ENCODE measurements at places on chromosomes 4 and X. TPM values are rescaled to one million over a fixed set of nuclear protein-coding genes. Genes with fewer than 3 reads are reported as not detected.
A peak's percentile ranks its signal among the peaks of the same experiment; 100 is the strongest.

GRCh38 chrX:104318330-104319009 lies 63.7 kb upstream of the ESX1 start:
- DNase-seq, result no peak

DNA sequence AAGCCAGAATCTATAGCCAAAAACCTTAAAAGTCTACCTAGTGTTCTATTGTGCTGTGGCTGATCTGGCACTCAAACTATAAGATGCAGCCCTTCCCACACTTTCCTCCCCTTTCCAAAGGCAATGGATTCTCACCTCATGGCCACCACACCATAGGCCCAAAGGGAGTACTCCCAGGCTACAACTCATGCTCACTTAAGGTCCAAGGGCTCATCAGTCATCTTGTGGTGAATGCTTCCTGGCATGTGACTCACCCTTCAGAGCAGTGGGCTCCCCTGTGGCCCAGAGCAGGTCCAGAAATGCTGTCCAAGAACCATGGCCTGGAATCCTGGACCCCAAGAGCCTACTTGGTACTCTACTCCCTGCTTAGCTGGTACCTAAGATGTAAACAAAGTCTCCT lies 181.0 kb downstream of the CHRDL1 start:
- DNase-seq, result no peak

Gene TRO
- total RNA-seq, result 3.5 TPM

GRCh38 chrX:29617725-29618124 lies 597.6 kb upstream of the MAGEB2 start:
- DNase-seq, result no peak

DNA sequence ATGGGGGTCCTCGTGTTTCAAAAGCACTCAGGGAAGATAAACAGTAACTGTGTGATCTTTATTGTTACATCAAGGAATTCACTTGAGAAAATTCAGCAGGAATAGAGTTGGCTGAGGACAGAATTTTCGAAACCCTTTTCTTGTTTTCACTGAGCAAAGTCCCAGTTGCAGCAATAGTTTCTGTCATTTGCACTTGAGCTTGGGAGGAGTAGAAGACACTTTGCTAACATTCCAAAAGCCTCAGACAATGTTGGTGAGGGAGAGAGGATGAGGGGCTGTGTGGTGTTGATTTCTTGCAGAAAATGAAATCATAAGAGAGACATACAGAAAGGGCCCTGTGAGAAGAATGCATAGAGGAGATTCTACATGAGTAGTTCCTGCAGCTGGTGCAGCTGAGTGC lies 151.9 kb upstream of the DIPK2B start:
- DNase-seq, result no peak

GRCh38 chr4:102403116-102403515 lies 57.8 kb upstream of the SLC39A8 start:
- DNase-seq, result no peak

DNA sequence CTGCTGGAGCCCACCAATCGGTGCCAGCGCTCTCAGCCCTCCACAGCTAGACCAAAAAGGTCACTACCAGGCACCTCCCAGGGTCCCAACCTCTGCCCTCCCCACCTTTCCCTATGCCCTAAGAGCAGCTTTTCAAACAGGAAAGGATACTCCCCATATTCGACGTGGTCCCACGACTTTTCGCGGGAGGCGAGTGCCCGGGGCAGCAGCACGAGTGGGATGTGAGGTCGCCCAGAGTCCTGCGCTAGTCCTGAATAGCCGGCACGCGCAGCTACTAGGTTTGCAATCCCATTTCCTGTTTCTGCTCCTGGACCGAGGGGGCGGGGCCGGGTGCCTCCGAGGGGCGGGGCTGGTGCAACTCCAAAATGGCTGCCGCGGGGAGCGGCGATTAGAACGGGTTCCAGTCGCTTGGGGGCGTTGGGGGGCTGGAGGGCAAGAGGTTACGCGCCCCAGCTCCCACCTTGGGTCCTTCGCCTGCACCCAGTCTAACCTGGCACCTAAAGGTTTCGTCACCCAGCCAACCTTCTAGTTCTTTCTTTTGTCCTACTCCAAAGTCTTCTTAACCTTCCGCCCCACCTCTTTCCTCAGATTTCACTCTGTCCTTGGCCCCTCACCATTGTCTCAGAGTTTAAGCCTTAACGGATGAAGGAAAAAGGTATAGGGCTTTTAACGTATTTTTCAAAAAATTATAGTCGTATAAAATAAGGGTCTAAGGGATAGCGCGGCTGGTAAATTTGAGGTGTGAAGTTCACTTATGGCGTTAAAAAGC lies 85.0 kb upstream of the TENT5D start:
- DNase-seq, result no peak

DNA sequence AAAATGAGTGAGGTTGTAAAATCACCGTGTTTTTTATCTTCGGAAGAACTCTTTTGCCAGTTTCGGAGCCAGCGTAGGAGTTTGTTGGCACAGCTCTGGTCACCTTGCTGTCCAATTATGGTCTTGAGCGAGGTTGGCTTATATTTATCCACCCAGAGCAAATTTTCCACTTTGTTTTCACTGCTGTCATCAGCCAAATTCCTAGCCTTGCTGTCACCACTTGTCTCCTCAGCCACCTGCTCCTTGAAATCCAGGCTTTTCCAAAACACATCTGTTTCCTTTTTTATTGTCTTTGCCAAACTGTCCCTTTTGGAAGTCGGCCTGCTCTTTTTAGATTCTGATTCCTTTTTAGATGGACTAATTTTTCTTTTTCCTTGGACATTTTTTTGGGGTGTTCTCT lies 57.6 kb downstream of the RFC1 start:
- DNase-seq, result no peak

DNA sequence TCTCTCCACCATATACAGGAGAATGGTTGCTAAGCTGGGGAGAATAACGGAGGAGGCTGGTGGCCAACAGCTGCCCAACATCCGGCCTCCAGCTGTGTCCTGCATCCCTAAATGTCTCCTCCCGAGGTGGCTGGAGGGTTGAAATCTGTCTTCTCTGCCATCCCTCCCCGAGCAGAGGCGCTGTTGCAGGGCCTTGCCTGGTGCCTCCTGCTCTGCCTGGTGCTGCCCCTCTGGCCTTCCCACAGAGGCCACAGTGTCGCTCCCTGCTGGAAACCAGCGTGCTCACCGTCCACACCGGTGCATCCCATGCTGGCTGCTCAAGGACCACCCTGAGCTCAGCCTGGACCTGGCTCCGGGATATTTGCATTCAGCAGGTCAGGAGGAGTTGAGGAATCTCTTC lies 115.2 kb downstream of the ENPP6 start:
- no peak for DNase-seq

DNA sequence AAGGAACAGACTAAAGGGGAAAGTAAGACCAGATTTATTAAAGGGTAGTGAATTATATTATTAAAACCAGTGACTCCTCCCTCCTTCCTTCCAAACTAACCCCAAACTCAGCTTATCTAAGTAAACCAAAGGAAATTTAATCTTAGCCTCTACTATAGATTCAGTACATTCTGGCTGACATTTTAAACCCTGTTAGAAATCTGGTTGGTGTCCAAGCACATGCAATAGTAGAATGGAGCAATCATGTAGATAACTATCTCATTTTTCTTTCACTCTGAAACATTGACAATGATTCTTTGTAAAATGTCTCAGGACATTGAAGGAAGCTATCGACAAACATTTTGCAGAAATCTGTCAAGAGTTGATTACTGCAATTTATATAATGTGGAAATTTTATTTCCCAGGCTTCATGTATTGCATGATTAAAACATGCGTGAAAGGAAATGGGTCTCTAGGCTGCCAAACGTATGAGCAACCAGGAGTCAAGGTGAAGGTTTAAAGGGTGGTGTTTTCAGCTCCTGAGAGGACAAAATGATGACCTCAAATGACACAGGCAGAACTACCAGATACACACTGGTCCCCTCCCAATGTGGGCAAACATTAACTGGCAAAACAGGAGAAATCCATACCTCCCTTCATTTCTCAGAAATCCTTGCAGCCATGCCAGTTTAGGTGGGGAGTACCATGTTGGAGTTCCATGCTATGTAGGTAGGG lies 58.2 kb upstream of the RBM47 start:
- DNase-seq, result no peak

GRCh38 chr4:5710961-5711478 lies at the start of gene EVC:
EVC (plus strand) TSS chr4:5711201; CDS start chr4:5711381, 180 bp downstream.
- peak; percentile 89 for DNase-seq

GRCh38 chr4:138596896-138597295 lies 354.7 kb upstream of the SLC7A11 start:
- DNase-seq, result no peak

DNA sequence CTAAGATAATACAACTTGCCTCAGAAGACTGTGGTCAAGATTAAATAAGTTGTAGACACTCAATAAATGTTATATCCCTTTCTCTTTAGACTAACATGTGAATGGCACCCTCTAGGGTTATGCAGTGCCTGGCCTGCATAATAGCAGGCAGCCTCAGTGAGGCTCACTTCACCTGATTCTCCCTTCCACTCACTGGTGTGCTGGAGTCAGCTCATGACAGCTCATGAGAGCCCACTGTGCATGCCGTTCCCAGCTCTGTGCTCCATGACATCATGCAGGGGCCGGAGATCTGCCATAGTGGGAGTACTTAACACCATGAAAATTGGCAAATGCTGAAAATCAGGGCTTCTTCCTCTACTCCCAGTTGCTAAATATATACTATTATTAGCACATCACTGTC lies 64.5 kb downstream of the TEC start:
- no peak for DNase-seq

Gene CC2D2A
- total RNA-seq, result 7.4 TPM

Gene SEPTIN11
- total RNA-seq, result 18.6 TPM

- no peak for DNase-seq
These were observed 129.2 kb upstream of the MSX1 start for GRCh38 chr4:4730249-4730648.

DNA sequence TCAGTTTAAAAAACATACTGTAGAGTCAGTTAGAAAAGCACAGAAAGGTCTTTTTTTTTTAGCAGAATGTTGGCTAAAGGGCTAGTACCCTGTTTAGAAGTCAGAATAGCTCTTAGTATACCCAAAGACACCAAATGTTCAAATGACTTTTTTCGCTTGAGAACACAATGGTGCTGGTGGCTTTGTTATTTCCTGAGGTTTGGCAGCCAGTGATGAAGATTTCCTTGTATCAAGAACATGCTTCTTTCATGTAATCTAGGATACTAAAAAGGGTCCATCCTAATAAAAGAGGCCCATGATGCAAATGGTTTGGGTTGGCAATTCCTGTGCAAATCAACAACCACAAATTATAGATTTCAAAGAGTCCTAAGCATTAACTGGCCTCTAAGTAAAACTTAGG lies 21.1 kb upstream of the CD40LG start:
- no peak for DNase-seq

Gene IL3RA
- 9.0 TPM for total RNA-seq

DNA sequence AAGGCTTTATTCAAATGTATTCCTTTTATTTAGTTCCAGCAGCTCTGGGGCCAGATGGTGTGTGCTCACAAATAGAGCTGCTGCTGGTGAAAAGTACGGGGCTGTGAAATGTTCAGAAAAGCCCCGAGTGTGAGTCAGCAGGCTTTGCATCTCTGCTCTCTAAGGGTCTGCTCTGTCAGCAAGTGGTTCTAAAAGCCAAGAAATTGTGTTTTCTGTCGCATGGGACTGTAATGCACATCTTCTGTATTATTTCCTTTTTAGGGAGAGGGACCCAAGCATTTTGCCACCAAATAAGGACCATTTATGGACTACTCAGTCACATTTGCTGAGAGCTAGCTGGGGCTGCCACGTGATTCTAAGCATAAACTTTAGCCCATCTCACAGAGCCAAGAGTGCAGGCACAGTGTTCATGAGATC lies 82.9 kb upstream of the NHS start:
- no peak for DNase-seq

DNA sequence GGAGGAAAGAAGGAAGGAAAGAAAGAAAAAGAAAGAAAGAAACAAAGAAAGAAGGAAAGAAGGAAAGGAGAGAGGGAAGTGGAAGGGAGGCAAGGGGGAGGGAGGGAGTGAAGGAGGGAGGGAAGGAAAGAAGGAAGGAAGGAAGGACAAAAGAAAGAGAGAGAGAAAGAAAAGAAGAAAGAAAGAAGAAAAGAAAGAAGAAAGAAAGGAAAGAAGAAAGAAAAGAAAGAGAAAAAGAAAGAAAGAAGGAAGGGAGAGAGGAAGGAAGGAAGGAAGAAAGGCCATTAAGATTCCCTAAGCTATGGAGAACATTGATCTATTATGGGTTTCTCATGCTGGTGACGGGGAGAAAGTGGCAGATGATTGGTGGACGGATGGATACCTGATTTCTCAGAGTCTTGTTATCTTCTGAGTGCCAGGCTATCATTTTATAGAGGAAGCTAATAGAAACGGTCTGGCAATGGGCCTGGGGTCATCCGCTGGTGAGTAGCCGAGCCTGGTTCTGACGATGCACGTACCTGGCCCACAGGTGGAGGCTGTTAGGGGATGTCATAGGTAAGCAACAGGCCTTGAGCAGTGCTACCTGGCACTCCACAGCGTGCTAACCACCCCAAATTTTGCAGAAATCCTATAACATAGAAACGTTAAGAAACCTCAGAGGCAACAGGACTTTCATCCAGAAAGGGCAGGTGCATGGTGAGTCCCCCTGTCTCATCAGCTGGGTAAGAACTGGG lies 142.9 kb downstream of the SHOX start:
- DNase-seq, result no peak

GRCh38 chr4:24855741-24856140 lies 57.1 kb downstream of the CCDC149 start:
- no peak for DNase-seq

- DNase-seq, result no peak
These were observed 292.8 kb upstream of the BOD1L1 start for GRCh38 chr4:13920111-13920875.

DNA sequence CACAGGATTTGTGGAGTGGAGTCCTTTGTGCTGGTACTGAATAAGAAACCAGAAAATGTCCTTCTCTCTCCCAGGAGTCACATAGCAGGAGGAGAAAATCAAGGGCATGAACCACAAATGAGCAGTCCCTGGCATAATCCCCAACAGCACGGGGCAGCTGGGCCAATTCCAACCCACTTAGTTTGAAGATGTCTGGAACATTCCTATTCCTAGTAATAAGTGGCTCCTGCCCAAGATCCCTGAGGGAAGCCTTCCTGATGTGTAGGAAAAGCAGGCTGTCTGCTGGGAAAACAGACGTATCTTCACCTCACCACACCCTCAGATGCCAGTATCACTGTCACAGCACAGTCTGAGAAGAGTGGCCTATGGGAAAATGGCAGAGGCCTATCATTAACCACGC lies 182.8 kb upstream of the MAP3K15 start:
- DNase-seq, result no peak

DNA sequence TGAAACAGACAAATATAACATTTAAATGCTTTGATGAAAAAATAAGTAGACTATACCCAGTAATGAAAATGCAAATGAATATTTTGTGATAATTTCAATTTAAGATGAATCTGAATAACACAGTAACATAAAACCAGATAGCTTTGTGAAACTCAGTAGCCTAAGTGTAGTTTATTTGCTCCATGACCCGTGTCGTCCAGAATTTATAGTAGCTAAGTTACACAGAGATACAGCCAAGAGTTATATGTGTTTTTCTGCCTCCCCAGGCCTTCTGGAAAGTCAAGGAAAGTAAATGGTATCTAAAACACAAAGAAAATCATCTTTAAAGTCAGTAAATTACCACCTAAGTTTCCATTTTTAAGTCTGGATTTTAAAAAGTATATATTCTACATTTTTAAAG lies 26.7 kb downstream of the HPGD start:
- DNase-seq, result no peak
